ENCODE measurements at places on chromosomes 12 and 14. TPM values are rescaled to one million over a fixed set of nuclear protein-coding genes. Genes with fewer than 3 reads are reported as not detected.

The FLRT2 gene
- 171 TPM for total RNA-seq

- H3K27ac ChIP-seq = no peak overlapping the region
- DNase-seq = no peak
- peaks cover 64% of the 10 kb centered on the region for H3K36me3 ChIP-seq
- H3K4me1 ChIP-seq = no peaks in the 10 kb centered on the region
- no peaks in the 10 kb centered on the region for H3K27me3 ChIP-seq
Observed at GRCh38 chr12:7927470-7927869, 8.5 kb downstream of the SLC2A3 start.

DNA sequence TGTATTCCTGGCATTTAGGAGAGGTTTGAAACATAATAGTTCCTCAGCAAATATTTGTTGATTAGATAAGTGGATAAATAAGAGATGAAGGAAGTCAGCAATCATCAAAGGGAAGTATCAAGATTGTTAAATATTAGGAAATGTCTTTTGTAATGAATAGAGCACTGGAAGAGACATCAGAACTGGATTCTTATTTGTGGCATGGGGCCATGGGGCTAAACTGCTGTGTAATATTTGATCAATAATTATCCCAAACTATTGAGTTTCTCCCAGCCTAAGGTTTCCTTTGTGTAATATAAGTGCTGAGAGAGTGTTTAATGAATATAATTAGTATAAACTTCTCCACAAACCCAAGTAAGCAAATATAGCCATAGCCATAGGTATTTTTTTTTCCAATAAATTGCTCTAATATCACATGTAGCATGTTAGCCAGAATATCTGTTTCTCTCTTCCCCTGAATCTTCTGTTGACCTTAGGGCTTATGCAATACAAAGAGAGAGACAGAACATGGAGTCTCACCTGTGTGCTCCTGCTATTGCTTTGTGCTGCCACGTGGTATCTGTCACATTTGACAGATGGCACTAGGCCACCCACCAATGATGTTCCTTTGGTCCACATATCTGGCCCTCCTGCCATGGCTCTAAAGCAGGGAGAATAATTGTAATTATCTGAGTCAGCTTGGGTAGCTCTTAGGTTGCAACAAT, 658.7 kb downstream of the SOX5 start:
- H3K4me3 ChIP-seq = no peak overlapping the region
- no peaks in the 10 kb centered on the region for H3K36me3 ChIP-seq
- H3K27me3 ChIP-seq = no peaks in the 10 kb centered on the region
- DNase-seq = no peak
- H3K27ac ChIP-seq = no peak overlapping the region

DNA sequence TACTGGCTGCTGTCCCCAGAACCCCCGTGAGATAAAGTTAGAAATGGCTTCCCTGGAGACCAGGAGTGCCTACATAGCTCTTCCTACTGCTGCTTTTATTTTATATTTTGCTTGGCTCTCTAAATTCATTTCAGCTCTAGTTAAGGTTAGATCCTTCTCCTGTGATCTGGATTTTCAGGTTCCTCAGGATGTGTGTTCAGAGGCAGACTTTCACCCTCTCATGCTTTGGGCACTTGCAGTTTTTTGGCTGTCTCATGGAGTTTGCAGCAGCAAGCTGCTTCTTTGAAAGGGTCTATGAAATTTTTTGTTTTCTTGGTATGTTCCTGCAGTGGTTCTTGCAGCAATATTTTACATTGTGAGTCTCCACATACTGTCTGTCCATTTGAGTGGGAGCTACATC, 93.3 kb downstream of the ATP23 start:
- no peaks in the 10 kb centered on the region for H3K27me3 ChIP-seq
- H3K4me3 ChIP-seq = no peak overlapping the region
- no peak for DNase-seq
- H3K36me3 ChIP-seq = no peaks in the 10 kb centered on the region

DNA sequence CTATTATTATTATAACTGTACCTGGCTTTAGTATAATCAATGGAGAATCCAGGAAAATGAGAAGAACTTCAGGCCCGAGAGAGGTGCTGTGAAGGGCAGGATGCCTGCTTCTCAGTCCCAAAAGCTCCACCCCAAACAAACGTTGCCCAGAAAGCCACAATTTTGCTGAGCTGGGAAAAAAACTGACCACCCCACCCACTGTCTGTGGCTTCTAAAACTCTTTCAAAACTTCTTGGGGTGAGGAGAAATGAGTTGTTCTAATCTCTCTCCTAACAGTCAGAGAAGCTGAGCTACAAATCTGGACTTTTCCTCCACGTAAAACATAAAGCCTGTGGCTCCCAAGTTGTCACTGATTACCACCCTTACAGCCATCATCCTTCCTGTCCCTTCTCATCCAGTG, 13.4 kb downstream of the VDR start:
- no peaks in the 10 kb centered on the region for H3K36me3 ChIP-seq
- H3K4me1 ChIP-seq = no peaks in the 10 kb centered on the region

DNA sequence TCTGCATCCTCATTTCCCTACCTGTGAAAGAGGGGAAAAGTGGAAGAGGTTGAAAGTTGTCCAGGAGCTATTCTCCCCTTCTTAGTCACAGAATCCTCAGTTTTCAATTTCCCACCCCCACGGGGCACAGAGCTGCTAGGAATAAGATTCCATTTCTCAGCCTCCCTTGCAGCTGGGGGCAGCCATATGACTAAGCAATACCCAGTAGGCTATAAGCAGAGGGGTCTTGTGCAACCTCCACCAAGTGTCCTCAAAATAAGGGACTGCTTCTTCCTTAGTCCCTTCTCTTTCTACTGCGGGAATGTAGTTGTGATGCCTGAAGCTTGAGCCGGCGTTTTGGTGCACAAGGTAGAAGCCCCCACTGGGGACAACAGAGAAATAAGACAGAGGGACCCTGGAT, 40.9 kb downstream of the VWF start:
- peaks cover 26% of the 10 kb centered on the region for H3K4me1 ChIP-seq
- no peak for DNase-seq
- no peaks in the 10 kb centered on the region for H3K36me3 ChIP-seq
- H3K4me3 ChIP-seq = no peak overlapping the region
- H3K27me3 ChIP-seq = no peaks in the 10 kb centered on the region

Data from astrocyte (in vitro differentiated cells and primary cell).